ENCODE measurements at places on chromosomes 1 and 21.

GRCh38 chr1:159406821-159407220, 25.2 kb upstream of the OR10J4 start:
- no peak for DNase-seq

DNA sequence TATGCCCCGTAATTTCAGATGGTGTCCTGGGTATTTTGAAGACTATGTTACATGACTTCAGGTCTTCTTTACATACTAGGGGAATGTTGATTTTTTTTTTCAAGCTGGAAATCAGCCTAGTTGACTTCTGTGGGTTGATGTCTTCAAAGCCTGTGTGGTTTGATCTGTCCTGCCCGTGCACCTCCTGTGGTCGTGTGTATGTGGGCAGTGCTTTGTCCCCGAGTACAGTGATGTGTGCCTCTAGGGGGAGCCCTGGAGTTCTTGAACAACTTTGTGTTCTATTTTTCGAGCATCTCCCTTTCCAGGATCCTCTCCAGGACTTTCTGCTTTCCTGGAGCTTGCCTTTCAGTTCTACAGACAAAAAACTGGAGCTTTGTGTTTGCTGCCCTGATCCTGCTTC, 28.9 kb downstream of the OBSCN start:
- DNase-seq = peak; percentile 60

- DNase-seq = no peak
These were observed 273.2 kb downstream of the NPHP4 start for GRCh38 chr1:5718831-5719632.

- peak; percentile 13 for DNase-seq
These were observed 357.8 kb downstream of the SIPA1L2 start for GRCh38 chr1:232271991-232272589.

- no peak for DNase-seq
These were observed 136.5 kb downstream of the TSEN15 start for GRCh38 chr1:184188037-184188436.

- no peak for DNase-seq
These were observed 49.4 kb downstream of the LAMC2 start for GRCh38 chr1:183235503-183235902.

DNA sequence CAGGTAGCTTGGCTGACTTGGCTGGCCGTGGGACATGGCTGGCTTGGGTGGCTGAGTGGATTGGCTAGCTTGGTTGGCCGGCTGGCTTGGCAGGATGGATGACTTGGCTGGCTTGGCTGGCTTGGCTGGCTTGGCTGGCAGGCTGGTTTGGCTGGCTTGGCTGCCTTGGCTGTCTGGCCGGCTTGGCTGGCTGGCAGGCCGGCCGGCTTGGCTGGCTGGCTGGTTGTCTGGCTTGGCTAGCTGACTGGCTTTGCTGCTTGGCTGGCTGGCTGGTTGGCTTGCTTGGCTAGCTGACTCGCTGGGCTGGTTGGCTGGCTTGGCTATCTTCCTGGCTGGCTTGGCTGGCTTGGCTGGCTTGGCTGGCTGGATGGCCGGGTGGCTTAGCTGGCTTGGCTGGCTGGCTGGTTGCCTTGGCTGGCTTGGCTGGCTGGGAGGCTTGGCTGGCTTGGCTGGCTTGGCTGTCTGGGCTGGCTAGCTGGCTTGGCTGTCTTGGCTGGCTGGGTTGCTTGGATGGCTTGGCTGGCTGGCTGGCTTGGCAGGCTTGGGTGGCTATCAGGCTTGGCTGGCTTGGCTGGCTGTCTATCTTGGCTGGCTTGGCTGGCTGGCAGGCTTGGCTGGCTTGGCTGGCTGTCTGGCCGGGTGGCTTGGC, 129.7 kb upstream of the FAM72C start:
- no peak for DNase-seq

DNA sequence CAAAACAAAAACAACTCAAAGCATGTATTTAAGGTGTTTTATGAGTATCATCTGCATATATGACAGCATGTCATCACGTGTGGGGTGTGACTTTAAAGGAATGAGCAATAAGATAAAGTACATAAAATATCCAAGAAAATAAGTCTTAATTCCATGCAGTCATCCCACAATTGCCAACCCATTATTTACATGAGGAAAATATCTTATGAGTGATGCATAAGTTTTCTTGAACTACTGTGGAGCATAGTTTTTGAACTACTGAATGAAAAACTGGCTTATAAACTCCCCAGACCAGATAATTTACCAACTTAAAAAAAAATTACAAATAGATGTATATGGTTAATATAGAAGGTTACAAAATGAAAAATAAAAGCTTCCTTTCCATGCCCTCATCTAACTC, 29.7 kb upstream of the MTMR11 start:
- DNase-seq = no peak

DNA sequence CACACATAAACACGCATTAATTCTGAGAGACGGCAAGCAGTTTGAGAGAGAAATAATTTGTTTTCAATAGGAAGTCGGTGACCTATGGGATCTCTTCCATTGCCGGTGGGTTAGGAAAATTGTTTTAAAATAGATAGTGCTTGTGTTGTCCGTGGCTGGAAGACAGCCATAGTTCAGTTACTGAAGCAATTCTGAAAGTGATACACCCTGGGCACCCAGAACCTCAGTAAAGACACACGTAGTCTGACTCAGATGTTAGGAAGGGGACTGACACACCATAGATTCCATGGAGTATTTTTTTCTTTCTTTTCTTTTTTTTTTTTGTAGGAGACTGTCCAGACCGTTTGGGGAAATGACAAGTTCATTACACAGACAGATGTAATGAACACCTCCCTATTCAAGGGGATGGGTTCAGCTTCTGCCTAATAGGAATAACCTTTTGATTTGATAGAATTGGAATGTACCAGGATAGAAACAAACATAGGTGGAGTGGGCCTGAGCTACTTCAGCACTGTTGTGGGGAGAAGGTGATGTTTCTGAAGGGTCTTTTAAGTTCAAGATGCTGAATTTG, 1.6 kb downstream of the C1orf21 start:
- peak; percentile 90 for DNase-seq

DNA sequence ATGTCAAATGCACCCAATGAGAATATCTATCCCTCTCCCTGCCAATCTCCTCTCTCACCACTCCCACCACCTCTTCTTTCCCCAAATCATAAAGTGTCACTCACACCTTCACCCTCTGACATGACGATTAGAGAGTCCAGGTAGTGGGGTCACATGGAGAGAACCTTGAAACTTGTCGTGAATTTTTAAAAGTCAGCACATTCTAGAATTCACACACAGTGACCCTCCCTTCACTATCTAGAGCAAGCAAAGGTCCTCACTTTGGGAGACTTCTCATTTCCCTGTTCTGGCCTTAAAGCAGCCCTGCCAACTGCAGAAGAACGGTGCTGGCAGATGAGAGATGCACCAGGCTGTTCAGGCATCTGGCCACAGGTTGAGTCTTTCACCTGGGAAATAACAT, 61.9 kb downstream of the CD34 start:
- DNase-seq = no peak

GRCh38 chr1:208154679-208155642, 89.2 kb downstream of the PLXNA2 start:
- no peak for DNase-seq

GRCh38 chr21:44871576-44872269, 1.8 kb downstream of the PTTG1IP start:
- DNase-seq = peak; percentile 89

GRCh38 chr1:189409774-189410173, 1067.9 kb downstream of the BRINP3 start:
- DNase-seq = no peak

- peak; percentile 71 for DNase-seq
These were observed 70.7 kb downstream of the PRRX1 start for GRCh38 chr1:170734412-170735175.

GRCh38 chr1:20615946-20616846, 17.1 kb upstream of the PINK1 start:
- DNase-seq = peak; percentile 27

- no peak for DNase-seq
These were observed 180.5 kb downstream of the DYRK1A start for GRCh38 chr21:37546949-37547614.

DNA sequence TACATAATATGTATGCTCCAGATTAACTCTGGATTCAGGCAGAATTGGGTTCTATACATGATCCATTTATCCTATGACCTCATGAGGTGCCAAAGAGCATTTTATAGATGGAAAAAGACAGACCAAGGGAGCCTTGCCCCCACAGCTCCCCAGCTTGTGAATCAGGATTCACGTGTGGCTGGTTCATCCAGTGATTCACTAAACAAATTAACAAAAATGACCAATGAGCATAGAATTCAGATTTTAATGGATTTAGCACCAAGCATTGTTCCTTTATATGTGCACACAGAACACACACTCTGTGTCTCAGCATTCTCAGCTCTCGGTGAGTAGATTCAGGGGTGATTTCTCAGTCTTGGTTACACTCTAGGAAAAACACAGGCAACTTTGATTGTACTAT, 51.7 kb upstream of the BARHL2 start:
- DNase-seq = no peak

DNA sequence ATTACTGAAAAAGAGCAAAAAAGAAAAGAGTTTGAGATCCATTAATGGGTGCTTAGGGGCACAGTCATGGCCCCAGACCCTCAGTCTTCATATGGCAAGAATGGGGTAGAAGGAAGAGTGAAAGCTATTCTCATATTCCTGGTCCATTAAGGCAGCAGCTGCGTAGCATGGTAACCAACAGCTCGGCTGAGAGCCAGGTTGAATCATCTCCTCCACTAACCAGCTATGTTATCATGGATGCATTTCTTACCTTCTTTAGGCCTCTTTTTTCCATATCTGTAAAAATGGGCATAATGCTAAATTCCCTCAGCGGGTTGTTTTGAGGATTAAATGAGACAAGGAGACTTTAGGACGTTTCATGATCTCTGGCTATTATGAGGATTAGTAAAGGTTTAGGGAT, 15.0 kb upstream of the SARS1 start:
- peak; percentile 51 for DNase-seq

- no peak for DNase-seq
These were observed 549.2 kb downstream of the PTPRU start for GRCh38 chr1:29785554-29785953.

GRCh38 chr1:112954017-112954650, 1.9 kb downstream of the SLC16A1 start:
- DNase-seq = peak; percentile 52

DNA sequence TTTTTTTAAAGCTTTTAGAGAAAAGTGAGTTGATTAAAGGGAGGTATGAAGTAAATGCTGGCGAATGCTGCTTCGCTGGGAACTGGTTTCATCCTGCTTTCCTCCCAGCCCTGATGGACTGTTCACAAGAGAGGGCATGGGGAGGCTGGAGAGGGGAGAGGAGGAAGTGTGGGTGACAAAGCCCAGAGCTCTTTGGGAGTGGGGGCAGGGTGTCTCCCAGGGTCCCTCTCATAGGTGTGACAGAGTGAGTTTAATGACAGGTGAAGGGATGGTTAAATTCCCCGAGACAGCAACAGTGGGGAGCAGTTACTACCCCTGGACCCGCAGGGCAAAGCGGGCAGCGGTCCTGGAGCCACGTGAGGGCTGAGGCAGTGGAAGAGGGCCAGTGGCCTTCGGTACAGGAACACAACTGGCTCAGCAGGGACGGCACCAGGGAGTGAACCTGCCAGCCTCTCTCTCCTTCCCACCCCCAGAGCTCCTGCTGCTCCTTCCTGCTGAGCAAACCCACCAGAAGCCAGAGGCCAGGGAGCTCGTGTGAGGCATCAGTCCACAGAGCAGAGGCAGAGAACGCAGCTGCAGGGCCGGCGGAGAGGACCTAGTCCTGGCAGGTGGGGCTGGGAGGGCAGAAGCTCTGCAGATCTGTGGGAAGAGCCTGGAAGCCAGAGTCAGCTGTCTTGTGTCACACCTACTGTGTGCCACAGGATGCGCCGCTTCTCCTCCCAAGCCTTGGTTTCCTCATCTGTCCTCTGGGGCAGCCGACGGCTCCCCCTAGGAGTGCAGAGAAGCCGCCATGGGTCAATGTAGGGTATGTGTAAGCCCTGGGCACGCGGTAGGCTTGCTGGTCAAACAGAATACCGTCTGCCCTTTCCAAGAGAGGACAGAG, 20.9 kb upstream of the LRP8 start:
- no peak for DNase-seq

Data from iris pigment epithelial cell (primary cell).